ENCODE measurements at places on chromosomes 5 and 9.
A peak's percentile ranks its signal among the peaks of the same experiment; 100 is the strongest.

GRCh38 chr5:39604491-39604890 lies 179.7 kb upstream of the DAB2 start:
- no peak for DNase-seq

GRCh38 chr9:5516453-5517220 lies 6.3 kb downstream of the PDCD1LG2 start:
- DNase-seq = no peak

DNA sequence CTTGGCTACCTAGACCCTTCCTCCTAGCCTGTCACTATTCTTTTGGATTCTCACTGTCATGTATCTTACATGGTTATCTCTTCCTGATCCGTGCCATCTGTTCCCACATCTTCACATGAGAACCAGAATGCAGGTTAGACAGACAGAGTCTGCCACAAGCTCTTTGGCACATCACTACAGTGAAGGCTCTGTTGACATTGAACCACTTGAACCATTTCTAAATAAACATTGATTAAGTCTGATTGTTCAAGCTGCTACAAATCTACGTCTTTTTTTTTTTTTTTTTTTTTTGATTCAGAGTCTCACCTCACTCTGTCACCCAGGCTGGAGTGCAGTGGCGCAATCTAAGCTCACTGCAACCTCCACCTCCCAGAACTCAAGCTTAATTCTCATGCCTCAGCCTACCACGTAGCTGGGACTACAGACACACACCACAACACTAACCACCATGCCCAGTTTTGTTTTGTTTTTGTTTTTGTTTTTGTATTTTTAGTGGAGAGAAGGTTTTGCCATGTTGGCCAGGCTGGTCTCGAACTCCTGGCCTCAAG lies 85.1 kb upstream of the LRRTM2 start:
- no peak for DNase-seq

DNA sequence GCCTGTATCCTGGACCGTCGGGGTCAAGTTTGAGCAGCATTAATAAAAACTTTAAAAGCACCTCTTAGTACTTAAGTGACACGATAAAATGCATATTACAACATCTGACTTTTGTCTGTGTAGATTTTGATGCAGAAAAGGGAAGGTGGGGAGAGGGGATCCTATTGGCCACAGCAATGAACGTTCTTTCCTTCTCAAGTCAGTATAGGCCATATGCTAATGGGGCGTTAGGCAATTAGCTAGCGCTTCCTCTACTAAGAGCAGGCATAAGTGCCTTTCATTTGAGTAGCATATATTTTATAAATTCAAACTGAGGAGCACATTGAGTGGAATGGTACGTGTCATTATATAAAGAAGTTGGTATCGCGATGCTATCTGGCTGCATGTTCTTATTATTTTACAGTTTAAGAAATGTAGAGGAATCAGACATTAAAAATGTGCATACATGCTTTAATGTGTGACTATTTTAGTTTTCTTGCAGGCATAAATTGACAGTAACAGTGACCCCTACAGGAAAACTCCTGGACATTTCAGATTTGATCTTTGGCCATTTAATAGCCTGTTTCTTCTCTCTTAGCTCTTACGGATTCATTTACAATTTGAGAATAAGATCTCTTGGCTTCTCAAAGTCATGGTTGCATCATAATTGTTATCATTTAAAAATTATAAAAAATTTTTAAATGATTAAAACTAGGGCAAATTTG lies 1.1 kb upstream of the GNA14 start:
- peak; percentile 18 for DNase-seq

DNA sequence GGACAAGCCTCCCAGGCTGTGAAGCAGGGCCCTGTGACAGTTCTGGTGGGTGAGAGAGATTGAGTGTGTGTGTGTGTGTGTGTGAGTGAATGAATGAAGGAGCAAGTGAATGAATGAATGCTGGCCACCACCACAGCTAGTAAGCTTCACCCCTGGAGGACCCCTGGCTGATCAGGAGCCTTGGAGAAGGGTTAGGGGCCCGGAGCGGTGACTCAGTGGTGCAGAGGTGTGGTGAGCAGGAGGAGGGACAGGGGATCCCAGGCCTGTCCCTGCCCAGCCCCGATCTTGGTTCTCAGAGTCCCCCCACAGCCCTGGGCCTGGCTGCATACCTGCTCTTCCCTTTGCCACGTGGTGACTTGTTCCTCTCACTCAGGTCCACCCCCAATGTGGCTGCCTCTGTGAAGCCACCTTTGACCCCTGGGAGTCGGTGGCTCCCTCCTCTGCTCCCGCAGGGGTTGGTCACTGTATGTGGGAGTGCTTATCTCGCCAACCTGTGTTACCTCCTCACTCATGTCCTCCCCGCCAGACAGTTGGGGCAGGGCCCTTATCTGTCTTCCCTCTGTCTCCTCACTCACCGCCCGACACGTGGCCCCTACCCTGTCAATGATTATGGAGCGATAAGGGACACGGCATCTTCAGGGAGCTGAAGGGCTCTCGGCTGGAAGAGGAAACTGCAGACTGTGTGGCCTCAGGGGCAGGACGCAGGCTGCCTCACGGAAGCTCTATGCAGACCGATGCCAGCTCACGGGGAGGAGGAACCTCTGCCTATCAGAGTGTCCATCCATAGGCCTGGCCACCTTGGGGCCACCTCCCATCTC lies 99.9 kb upstream of the PITX1 start:
- DNase-seq = no peak

DNA sequence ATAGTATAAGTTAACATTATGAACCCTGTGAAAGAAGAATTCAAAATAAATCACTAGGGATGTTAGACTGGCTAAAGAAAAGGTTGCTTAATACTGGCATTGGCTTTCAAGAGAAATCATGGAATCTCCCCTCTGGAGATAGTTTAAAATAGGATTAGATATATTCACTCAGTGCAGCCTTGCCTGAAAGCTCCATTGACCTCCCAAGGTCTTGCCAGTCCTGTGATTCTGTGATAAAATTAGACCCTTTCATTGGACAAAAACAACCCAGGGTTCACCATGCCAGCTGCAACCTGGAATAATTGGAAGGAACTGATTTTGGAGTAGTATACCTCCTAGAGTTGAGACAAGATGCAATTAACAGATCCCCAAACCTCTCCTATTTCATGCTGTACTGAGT lies 588.1 kb upstream of the MEF2C start:
- DNase-seq = no peak

DNA sequence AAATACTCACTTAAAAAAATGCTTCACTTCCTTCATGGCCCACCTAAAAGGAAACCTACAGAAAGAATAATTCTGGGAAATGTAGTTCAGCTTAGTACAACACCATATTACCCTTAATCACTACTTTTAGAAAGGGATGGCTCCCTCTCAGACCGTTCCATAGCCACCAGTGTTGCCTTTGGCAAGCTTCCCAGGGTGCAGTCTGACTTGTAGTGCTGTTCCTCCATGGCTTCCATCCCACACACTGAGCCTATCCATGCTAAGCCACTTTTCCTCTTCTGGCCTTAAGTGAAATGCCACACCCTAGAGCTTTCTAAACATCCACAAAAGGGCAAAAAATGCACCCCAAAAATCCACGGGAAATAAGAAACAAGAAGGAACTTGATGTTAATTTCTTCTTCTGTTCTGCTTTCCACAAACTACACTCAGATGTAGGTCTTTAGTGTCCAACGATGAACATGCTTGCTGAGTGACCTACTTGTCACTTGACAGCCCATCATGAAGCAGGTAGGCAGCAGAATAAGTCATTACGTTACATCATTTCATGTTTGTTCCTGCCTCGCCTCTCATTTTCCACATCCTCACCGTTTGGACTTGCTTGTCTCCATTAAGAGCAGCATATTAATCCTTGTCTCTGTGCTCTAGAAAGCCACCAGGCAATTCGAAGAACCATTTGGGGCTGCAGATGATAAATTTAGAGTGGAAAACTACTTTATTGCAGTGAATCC lies 391.1 kb upstream of the GRAMD2B start:
- DNase-seq = no peak

DNA sequence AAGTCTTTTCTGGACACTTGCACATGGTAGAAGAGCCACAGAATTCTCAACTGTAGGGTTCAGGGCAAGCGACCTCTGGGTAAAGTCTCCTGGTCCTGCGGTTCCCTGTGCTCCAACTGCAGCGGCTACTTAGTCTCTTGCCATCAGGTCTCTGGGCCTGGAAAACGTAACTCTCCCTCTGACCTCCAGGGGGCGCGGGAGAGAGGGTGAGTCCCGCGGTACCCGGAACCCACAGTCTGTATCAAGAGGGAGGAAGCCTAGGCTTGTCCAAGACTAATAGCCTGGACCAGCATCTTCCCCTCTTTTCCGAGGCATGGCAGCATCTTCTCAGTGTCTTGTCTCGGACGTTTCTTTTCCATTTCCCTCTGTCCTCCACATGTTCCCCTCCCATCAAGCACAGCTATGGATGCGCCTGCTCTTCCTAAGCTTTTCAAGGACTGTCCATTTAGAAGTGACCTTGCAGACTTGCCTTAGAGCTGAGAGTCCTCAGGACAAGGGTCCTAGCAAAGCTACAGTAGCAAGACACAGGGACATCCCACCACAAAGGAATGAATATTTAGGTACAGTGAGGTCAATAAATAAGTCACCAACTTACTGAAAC lies 59.3 kb downstream of the FSTL4 start:
- DNase-seq = peak; percentile 48

GRCh38 chr5:41708604-41708940 lies 161.7 kb downstream of the OXCT1 start:
- no peak for DNase-seq

Measured in SW 1271 (cell line).